ENCODE measurements at places on chromosomes 4 and X.

DNA sequence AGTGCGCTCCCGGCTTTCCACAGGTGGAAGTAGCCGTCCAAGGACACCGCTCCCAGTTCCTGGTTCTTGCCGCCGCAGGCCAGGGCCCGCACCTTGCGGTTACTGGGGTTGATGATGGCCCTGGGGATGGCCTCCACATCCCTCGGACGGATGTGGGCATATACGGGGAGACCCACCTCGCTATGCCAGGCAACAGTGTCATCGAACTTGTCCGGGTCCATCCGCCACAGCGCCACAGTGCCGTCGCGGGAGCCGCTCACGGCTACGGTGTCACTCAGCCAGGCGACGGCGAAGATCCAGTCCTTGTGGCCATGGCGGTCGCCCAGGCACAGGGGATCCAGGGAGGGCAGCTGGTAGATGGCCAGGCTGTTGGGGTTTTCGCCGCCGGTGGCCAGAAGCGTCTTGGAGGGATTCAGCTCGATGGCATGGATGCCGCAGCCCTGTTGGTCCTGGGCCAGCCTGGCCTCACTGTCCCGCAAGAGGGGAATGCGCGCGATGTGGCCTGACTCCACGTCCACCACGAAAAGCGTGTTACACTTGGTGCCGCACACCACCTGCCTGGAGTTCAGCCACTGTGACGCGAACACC, 795 bp downstream of the DCAF12L1 start:
- DNase-seq: no peak

DNA sequence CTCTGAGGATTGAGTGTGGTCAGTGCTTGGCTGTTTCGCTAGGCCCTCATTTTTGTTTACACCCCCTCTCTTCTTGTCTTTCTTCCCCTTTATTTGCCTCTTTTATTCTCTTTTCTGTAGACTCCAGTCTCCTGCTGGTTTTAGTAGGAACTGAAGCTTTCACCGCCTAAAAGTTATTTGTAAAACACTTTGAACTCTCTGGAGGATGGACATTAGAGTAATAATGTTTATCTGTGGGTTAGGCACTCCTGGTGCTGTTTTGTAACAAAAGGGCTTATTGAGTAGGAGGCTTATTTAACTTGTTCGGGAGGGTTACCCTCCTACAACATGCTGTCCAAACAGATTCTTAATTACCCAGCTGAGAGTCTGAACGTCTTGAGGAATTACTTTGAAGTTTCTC, 1.6 kb upstream of the ARHGAP10 start:
- no peak for DNase-seq

- no peak for DNase-seq
Observed at GRCh38 chrX:68910731-68911428, 82.1 kb downstream of the EFNB1 start.

DNA sequence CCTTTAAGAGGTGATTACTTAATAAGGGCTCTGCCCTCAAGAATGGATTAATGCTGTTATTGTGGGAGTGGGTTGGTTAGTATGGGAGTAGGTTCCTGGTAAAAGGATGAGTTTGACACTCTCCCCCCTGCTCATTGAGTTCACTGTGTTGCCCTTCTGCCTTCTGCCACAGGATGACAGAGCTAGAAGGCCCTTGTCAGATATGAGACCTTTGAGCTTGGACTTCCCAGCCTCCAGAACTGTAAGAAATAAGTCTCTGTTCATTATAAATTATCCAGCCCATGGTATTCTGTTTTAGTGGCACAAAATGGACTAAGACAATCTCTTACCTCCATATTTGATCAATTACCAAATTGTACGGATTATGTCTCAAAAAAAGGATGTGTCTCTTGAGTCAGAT, 114.3 kb upstream of the NAP1L5 start:
- no peak for DNase-seq

GRCh38 chrX:46957297-46957696, 45.1 kb downstream of the JADE3 start:
- no peak for DNase-seq

GRCh38 chr4:124018383-124019317, 622.1 kb downstream of the SPRY1 start:
- no peak for DNase-seq

- no peak for DNase-seq
Observed at GRCh38 chrX:49019599-49020249, 17.7 kb upstream of the GRIPAP1 start.

- DNase-seq: no peak
Observed at GRCh38 chr4:173270312-173271027, 63.7 kb downstream of the HMGB2 start.

- no peak for DNase-seq
Observed at GRCh38 chr4:95248720-95249425, 299.9 kb downstream of the UNC5C start.

- DNase-seq: no peak
Observed at GRCh38 chr4:7865533-7865932, 74.1 kb downstream of the AFAP1 start.

DNA sequence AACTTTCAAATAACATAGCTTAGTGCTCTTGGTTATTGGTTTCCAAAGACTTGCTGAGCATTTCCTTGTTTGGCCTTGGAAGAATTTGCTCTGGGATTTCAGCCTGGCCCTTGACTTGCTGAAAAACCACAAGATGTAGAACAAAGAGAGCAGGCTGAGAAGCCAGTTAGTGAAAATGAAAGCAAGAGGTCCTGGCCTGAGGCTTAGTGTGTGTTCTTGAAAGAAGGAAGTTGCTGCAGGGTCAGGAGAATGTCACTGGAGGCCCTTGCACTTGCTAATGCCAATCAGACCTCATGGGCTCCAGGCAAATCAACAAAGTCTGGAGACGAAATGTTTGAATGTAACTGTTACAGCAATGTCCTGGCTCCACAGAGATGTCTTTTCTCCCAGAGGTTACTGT, 79.4 kb downstream of the SYNPO2 start:
- no peak for DNase-seq

- DNase-seq: no peak
Observed at GRCh38 chrX:20218836-20219505, 47.7 kb downstream of the RPS6KA3 start.

- no peak for DNase-seq
Observed at GRCh38 chr4:104507112-104507511, 12.4 kb upstream of the CXXC4 start.

DNA sequence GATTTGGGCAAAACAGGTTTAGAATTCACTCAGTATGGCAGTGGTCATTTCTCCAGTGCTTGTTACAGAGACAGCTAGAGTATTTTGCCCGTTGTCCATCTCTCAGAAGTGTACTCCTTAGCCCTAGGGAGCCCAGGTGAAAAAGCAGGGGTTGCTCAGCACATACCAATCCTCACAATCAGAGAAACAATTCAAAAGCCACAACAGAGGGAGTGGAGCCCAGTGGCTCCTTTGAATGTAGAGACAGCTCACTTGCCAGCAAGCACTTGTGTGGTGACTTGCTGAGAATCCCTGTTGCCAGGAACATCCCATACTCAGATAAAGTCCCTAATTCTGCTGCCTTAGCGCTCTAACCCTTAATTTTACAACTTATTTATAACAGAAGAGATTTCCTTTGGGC, 1488.3 kb downstream of the RPA4 start:
- DNase-seq: no peak

DNA sequence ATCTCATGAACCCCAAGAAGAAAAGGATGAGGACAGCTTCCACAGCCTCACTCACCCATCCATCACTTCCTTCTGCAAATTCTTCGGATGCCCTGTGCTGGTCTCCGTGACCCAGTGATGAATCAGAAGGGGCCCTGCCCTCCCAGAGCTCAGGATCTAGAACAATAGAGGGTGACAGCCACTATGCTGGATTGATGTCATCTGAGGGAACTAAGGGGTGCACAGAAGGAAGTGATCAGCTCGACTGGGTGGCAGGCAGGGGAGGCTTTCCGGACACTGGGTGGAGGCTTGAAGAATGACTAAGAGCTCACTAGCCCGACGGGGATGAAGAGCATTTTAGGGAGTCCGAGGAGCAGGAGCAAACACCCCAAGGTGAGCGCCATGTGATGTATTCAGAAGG, 1.4 kb upstream of the ZNF185 start:
- DNase-seq: no peak

DNA sequence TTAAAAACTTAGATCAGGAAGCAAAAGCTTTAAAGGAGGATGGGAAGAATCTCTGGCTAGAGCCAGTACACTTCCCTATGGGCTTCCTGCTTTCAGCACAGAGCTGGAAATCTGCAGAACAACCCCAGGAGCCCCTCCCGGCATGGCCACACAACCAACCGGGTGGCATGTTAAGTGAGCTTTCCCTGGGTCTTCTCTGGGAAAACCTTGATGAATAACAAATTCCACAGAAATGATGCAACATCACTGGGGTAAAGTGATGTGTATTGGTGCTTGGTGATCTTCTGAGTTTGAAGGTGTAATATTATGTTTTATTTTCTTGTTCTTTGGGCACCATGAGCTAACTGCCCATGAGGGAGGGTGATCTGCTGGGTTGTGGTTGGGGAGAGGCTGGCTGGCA, 22.1 kb downstream of the NHS start:
- no peak for DNase-seq

- no peak for DNase-seq
Observed at GRCh38 chrX:151227627-151228026, 51.2 kb downstream of the GPR50 start.

DNA sequence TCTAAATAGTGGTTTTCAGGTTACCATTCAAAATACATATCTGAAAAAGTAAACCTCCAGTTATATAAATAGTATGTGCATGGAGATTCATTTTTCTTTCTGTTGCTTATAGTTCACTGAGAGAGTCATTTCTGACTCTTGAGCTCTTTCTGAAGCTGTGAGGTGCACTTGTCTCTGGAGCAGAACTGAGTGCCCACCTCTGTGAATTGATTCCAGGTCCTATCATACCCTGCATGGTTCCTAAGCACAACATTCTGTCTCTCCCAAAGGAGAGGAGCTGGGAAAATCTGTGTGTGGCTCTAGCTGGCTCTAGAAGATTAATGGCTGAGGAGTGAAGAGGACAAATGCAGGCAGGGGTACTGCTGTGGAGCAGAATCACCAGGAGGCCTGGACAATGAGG, 161.6 kb upstream of the HCCS start:
- DNase-seq: no peak

GRCh38 chr4:151163855-151164254, 64.4 kb downstream of the RPS3A start:
- no peak for DNase-seq

- no peak for DNase-seq
Observed at GRCh38 chr4:156217236-156217635, 263.6 kb upstream of the CTSO start.

- DNase-seq: no peak
Observed at GRCh38 chr4:38166768-38167167, 206.6 kb downstream of the PTTG2 start.

DNA sequence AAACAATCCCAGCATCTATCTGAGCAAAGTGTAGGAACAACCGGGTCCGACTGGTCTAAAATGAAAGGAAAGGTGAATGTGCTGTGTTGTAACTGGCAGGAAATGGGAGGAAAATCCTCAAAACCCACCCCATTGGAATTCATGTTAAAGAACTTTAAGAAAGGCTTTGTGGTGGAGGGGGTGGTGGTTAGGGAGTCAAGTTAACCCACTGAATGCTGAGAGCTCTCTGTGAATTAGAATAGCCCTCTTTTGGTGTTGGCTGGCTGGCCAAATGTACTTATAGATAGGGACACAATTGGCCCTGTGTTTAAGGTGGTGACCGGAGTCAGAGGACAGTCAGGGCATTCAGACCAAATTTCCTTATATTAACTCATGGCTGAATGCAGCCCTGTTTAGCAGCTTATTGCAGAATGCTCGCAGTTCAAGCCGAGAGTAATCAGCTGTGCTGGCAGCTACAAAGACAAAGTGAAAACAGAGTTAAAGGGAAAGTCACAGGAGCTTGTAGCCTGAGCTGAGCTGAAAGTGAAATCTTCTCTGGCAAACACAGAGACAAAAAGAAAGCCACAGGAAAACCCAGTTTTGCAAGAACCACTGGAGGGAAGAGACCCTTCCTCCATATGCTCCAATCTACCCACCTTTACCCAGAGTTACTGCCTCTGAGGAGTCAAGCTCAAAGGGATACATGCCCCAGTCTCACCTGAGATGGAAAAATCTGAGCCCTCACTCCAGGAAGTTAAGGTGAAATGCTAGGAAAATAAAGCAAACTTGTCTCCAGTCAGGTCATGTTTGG, 38.5 kb upstream of the UGT2B7 start:
- DNase-seq: no peak

DNA sequence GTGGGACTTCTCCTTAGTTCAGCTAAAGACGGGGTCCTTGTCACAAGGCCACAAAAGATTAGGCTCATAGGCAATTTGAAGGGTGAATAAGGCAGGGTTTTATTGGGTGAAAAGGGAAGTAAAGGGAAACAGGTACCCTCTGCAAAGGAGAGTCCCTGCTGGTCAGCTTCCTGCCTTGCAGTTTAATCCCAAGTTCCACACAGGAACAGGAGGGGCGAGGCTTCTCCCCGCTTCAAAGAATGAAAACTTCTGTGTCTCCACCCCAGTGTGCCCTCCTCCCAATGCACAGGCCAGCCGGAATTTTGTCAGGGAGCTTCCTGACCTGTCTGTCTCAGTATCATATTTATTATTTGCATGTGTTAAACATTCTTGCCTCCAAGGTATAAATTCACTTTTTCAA, 37.1 kb downstream of the ITM2A start:
- no peak for DNase-seq

DNA sequence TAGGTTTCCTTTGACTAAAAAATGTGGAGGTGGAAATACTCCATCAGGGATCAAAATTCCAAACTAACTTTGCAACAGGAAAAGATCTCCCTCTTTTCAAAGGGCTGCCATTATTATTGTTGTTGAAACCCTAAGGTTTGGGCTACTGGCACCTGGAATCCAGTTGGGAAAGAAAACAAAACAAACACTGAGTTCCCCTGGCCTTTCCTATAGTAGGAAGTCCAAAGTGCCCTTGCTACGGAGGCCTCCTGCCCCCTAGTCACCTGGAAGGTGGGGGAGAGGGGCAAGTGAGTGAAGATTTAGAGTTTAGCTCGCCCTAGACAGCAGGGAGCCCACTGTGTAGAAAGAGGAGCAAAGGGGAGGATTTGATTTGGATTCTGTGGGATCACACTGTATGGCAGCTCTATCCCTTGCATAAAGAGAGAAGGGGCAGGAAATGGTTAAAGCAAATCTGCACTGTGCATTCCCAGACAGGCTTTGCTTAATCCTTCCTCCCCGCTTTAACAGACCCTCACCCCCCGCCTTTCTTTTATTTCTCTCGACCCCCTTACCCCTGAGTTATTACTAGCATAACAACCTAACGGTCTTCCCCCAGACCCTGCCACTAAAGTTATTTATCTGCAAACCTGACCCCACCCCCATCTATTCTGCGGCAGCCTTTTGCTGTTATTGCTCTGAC, 627 bp upstream of the FAT4 start:
- DNase-seq: no peak

DNA sequence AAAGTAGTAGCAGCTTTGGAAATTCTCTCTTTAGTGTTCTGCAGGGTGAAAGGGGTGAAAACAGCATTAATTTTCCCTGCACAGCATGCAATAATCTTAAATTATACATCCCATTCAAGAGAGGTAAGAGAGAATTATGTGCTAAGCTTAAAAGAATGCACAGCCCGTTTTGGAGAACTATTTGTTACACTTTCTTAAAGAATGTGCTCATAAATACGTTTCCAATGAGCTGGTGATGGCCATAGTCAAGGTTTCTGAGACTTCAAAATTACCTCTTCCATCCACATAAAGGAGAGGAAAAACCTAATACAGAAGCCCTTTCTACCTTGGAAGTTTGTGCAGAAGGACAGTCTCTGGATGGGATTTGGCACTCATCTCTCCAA, 766.7 kb upstream of the TENM3 start:
- DNase-seq: no peak

All from stimulated activated CD8-positive, alpha-beta memory T cell treated with anti-CD3 and anti-CD28 coated beads, Interleukin-7, amount 100 ng/mL, for 1 hour (primary cell).